ENCODE measurements at places on chromosomes 7 and 10.

DNA sequence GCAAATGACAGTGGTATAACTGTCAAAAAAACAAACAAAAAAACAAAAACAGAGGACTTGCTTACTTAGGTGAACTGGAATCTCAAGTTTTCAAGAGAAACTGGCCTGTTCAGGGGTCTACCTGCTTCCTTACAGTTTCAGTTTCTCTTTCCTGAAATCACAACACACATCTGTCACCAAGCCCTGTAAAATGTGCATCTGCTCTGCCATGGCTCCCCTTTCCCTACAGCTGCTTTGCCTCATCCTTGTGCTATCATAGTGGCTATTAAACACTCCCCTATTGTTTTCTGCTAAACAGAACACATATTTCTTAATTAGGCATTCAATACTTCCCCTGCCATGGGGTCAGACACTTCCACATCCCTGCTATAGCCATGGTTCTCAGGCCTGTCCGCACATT is 37.6 kb downstream of the CPED1 start:
- DNase-seq: no peak

GRCh38 chr10:7255517-7255916 is 155.3 kb downstream of the SFMBT2 start:
- DNase-seq: no peak

GRCh38 chr7:120181499-120181898 is 91.5 kb upstream of the KCND2 start:
- DNase-seq: no peak

- no peak for DNase-seq
Observed at GRCh38 chr7:124720195-124720594, 45.4 kb downstream of the GPR37 start.

GRCh38 chr7:123075838-123076467 is 80.5 kb upstream of the TAS2R16 start:
- no peak for DNase-seq

- no peak for DNase-seq
Observed at GRCh38 chr7:10643545-10643944, 330.1 kb upstream of the PHF14 start.

- DNase-seq: no peak
Observed at GRCh38 chr10:49577182-49577925, 32.8 kb upstream of the SLC18A3 start.

- DNase-seq: no peak
Observed at GRCh38 chr7:96739609-96740008, 30.0 kb upstream of the SEM1 start.

DNA sequence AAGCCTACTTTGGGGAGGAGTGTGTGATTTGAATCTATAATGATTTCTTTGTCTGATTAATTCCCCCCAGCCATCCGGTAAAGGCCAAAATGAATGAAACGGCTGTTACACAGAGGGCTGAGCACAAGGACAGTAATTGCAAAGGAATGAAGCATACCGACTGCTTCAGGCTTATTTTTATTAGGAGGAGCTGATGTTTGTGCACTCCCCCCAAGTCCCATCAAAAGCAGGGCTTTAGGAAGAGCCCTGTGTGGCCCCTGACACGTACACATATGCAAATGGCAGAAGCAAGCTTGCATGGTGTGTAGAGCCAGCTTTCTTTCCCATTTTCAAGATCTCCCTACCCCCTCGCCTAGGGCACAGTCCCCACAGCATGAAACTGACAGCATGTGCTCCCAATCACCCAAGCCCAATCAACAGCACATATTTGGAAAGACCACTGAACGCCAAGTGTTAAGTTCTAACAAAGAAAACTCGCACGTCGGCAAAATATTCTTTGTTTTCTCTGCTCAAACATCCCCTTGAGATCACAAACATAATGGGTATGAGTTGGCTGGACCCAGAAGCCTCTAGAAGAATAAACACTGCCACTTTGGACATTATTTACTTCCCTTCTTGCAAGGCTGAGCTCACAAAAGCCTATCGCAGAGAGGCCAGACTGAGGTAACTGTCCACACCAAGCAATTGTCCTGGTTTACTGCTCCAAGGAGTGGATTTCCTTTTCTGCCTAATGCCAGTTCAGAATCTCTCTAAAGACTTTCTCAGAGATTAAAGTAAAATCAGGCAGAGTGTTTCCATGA is 143.0 kb downstream of the CUBN start:
- no peak for DNase-seq

DNA sequence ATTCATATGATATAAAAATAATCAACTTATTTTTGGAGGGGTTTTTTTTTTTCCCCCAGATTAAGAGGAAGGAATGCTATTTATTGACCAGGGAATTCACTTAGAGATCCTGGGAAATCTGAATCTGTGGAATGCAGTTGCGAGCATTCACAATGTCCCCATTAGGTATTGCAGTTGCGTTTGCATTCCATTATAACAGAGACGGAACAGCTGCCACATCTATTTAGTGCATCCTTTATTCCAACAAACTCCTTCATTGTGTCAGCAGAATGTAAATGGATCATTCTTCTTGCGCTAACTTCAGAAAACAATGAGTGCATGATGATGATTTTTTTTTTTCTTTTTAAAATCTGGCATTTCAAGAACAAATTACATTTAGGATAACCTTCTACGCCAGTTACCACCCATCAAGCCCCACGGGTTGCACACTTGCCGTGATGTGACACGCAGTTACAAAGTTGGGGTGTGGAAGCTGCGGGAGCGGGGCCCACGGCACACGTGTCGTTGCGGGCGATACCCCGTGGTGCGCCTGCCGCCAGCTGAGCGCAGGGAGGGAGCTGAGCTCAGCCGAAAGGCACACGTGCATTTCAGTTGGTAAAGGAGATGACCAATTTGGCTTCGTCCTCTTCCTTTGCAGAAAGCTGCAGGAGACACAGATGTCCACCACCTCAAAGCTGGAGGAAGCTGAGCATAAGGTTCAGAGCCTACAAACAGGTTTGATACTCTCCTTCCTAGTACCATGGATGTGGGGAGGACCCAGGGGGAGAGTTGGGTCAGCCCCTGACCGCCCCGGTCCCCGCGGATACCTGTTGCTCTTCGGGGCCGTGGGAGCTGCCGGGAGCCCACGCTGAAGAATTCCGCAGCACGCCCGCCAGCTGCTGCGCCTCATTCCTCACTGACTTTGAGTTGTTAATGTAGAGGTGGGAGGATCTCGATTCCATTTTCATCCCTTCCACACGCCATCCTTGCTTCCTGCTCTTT is 175.3 kb upstream of the SH2B2 start:
- no peak for DNase-seq

- no peak for DNase-seq
Observed at GRCh38 chr10:63683223-63683622, 162.0 kb downstream of the REEP3 start.

DNA sequence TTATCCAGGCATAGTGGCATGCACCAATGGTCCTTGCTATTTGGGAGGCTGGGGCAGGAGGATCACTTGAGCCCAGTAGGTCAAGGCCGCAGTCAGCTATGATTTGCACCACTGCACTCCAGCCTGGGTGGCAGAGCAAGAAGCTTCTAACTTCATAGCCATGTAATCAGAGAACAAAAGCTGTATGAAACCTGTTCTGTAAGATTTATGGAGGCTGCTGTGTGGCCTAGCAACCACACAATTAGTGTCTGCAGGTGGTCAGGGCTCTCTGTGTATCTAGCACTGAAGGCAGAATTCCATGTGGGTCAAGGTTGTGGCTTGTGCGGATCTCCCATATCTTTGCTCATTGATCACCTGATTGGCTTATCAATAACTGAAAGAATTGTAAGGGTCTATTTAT is 221.5 kb upstream of the FOXK1 start:
- no peak for DNase-seq

- no peak for DNase-seq
Observed at GRCh38 chr7:13748998-13749397, 240.5 kb downstream of the ETV1 start.

DNA sequence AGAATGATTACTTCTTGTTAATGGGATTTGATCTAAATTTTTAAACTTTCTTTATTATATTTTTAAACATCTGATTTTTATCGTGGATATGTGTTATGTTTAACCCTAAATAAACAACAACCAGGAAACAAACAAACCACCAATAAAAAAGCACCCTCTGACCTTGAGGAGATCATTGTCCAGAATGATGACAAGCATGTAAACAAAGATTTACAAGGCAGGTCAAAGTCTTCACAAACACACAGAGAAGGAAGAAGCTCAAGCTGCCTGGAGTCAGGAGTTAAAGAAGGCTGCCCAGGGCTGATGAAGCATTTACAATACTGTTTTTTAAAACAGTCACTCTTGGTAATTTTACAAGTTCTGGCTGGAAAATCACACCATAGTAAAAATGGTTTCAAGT is 31.0 kb upstream of the EGFR start:
- DNase-seq: no peak

DNA sequence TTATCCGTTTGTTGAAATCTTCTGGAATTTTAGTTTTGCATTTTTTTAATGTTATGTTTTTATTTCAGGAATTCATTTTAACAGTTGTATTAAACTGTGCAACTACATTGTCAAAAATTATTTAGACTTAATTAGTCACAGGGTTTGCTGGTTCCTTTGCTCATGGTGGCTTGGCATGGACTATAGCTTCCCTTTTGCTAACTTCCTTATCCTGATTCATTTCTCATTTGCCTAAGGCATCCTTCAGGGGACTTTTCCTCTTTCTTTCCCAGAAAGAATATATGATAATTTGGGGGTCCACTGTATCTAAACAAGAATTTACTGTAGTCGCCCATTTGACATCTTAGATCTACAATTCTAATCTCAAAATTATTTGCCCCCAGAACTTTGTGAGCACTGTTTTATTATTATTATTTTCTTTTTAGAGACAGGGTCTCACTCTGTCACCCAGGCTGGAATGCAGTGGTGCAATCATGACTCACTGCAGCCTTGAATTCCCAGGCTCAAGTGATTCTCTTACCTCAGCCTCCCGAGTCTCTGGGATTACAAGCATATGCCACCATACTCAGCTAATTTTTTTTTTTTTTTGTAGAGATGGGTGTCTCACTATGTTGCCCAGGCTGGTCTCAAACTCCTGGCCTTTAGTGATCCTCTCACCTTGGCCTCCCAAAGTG is 13.9 kb downstream of the FIGNL1 start:
- no peak for DNase-seq

- DNase-seq: no peak
Observed at GRCh38 chr7:36441344-36442022, 51.8 kb downstream of the ANLN start.

DNA sequence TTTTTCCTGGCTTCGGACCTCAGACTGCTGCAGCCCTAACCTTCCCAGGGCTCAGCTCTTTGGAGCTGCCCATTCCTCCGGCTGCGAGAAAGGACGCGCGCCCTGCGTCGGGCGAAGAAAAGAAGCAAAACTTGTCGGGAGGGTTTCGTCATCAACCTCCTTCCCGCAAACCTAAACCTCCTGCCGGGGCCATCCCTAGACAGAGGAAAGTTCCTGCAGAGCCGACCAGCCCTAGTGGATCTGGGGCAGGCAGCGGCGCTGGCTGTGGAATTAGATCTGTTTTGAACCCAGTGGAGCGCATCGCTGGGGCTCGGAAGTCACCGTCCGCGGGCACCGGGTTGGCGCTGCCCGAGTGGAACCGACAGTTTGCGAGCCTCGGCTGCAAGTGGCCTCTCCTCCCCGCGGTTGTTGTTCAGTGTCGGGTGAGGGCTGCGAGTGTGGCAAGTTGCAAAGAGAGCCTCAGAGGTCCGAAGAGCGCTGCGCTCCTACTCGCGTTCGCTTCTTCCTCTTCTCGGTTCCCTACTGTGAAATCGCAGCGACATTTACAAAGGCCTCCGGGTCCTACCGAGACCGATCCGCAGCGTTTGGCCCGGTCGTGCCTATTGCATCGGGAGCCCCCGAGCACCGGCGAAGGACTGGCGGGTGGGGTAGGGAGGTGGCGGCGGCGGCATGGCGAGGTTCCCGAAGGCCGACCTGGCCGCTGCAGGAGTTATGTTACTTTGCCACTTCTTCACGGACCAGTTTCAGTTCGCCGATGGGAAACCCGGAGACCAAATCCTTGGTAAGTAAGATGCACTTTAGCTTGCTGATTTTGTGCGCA is at the start of gene PLXDC2:
PLXDC2 (plus strand) TSS at position 22 of the 820 bp plus-strand sequence.
- peak; percentile 12 for DNase-seq

DNA sequence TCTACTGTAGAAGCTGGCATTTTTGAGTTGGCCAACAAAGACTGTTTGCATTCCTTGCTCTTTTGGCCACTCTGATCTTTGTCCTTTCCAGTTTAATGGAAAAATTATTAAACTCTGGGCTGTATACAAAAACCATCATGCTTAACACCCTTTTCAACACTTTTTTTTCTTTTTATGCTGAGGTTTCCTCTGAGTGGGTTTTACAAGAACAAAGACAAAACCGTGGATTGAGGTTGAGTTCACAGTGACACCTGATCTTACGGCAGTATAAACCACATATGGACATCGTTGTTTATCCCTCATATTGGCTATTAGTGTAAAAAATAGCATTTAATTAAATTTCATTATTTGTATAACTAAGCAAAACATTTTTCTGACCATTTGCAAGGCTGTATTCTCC is 21.8 kb downstream of the MGAM start:
- DNase-seq: no peak

DNA sequence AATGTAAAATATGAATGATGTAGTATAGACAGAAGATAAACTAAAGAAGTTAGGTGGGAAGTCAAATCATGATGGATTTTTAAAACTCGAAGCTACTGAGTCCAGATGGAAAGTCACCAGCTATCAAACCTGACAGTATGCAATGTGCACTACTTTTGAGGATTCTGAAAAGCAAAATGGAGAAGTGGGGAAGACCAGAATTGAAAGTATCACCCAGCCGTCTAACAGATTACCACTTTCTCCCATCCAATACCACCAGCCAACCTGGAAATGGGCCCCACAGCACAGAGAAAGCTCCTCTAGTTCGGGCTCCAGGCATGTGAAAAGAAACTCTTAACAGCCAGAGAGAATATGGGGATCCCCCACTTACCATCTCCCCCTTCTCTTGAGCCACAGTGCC is 67.9 kb upstream of the SRRM3 start:
- DNase-seq: no peak

- DNase-seq: no peak
Observed at GRCh38 chr7:121069346-121070100, 81.0 kb downstream of the CPED1 start.

DNA sequence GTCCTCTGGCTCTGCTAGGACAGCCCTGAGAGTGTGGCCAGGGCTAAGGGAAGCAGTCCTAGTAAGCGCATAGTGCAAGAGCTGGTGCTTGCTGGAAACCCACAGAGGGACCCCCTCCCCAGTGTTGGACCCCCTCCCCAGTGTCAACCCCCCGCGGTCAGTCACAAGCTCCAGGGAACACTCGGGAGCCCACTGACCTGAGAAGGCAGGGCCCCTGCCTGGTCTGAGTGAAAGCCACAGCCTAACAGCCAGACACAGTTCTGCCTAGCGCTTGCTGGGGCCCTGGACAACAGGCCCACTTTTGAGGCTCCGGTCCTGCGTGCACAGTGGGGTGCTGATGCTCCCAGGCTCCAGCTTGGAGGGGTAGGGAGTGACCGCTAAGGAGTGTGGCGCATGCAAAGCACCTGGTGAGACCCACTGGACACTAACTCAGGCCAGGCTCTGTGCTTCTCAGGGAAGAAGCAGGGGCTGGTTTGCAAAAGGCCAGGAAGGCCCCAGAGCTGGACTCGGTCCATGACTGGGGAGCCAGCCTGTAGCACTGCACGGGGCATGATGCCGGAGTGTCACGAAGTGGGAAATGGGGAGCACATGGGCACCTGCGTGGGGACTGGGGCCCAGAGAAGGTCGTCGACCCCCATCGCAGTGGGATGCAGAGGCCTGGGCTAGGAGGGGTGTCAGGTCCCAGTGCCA is 175.8 kb upstream of the PPP2R2D start:
- DNase-seq: no peak

GRCh38 chr7:140316165-140316661 is 82.1 kb downstream of the SLC37A3 start:
- DNase-seq: no peak

- DNase-seq: no peak
Observed at GRCh38 chr7:77629797-77630196, 66.5 kb upstream of the RSBN1L start.
